Activated CD4-positive, alpha-beta T cell treated with anti-CD3 and anti-CD28 coated beads, Interleukin-2, amount 50 U/mL, for 16 hours (primary cell): ENCODE measurements at places on chromosomes 6 and 20.
A peak's percentile ranks its signal among the peaks of the same experiment; 100 is the strongest.

- DNase-seq = no peak
Measured at GRCh38 chr20:3032624-3033023, 10.8 kb upstream of the GNRH2 start.

DNA sequence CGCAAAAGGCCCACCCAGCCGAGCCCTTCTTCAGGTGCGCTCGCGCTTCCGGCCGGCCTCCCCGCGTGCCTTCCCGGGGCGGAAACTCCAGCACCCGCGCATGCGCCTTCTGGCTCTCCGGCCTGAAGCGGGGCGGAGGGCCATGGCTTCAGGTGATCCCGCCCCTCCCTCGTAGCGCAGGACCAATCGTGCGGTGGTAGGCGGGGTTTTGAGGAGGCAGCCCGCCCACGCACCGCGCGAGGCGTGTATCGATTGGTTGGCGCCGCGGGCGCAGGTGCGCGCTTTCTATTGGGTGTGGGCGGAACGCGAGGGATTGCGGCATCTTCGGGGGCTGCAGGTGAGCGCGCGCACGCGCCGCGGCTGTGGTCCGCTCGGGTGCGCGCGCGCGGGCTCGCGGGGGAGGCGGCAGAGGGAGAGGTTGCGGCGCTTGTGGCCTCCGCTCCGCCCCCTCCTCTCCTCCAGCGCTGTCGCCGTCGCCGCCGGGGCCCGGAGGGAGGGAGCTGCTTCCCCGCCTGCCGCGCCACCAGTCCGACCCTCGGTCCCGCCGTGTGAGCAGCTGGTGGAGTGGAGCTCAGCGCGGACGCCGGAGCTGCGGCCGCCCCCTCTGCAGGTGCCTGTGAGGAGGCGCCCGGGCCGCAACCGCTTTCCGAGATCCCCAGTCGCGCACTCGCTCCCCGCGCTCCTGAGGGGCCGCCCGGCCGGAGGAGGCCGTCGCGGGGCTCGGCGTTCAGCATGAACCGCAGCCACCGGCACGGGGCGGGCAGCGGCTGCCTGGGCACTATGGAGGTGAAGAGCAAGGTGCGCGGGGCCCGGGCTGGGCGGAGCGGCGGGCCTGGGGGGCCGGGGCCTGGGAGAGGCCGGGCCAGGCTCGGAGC is at the start of gene PARD6B:
TSS of gene PARD6B (plus strand) at position 526 of the 875 bp plus-strand sequence. CDS start at position 733, 207 bp downstream.
- peak; percentile 99 for DNase-seq

GRCh38 chr6:17688481-17688880 is 18.2 kb downstream of the NUP153 start:
- no peak for DNase-seq

DNA sequence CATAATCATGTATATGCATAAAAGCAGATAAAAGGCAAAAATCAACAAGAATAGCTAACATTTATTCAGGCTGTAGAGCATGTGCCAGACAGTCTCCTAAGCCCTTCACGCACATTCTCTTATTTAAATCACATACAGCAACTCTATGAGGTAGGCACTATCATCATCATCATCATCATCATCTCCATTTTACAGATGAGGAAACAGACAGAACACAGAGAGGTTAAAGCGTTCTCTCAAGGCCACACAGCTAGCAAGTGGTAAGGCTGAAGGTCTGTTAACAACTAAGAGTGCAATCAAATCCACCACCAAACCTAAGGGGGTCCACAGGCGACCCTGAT is 857 bp upstream of the PLEKHG1 start:
- no peak for DNase-seq

- no peak for DNase-seq
Measured at GRCh38 chr6:125252891-125253290, 48.9 kb downstream of the HDDC2 start.

- peak; percentile 76 for DNase-seq
Measured at GRCh38 chr6:6008648-6009421, 2.1 kb upstream of the NRN1 start.

GRCh38 chr20:62568045-62568389 is 74.3 kb upstream of the SLCO4A1 start:
- DNase-seq = no peak

DNA sequence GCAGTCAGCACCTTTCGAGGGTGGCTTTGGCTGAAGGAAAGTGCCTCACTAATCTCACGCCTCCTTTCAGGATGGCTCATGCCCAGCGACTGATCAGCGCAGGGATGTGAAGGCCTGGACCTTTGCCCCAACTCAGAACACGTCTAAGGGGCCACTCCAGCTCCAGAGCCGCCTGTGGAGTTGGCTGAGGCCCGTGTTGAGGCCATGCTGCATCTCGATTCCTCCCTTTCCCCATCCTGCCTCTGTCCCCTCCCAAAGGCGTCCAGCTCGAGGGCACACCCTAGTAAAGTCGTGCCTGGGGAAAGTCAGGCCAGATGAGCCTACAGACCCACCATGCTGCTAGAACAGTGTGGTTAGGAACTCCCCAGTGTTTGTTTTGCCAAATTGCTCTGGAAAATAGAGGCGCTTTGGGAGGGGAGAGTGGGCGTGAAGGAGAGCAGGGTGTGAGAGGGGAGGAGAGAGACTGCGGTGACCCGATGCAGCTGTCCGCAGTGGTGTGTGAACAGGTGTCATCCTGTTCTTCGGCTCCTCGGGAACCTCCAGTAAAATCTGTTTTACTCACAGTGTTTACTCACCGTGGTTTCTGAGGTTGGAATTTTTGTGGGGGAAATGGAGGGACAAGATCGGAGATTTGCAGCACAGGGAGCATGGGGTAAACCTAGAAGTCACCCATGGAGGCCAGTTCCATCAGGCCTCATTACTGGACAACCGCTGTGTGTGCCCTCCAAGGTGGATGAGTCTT is 85.0 kb upstream of the PMEPA1 start:
- DNase-seq = no peak

DNA sequence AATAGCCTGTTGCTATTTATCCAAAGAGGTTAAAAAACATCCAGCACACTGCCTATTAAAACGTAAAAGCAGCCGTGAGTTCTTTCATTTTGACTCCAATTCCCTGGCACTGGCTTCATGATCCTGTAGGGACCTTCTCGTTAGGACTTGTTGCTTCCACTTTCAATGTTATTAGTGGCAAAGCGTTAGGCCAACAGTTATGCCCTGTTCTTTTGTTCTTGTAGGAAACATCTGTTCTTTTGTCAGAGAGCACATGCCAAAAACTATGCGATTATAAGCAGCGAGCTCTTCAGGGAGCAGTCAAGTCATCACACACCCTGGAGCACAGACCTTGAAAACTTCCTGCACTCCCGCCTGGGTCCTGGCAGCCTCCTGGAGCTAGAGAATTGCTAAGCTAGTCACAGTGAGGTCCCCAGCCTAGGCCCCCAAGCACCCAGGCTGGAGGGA is 609.5 kb upstream of the ARID1B start:
- no peak for DNase-seq

DNA sequence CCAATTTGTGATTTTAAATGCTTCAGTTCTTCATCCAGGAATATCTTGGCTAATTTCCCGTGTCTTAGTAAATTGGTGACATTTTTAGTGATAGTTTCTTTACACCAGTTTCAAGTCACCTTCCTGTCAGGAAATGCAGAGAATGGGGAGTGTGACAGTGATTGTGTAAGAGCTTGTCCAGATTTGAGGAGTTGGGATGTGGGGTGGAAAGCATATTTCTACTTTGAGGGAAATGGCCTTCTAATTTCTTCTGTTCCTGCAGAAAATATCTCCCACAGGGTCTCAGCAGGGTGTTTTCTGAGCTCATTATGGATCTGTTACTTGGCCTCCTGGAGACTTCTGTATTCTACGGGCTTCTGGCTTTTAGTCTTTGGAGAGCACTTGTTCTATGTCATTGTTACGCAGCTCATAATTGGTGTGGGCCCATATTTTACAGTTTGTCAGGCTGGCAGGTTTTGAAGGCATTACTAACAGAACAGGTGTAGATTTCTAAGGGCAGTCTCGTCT is 65.6 kb downstream of the TMEM200A start:
- DNase-seq = no peak

GRCh38 chr6:57221191-57221935 is 744 bp downstream of the RAB23 start:
- peak; percentile 66 for DNase-seq

- no peak for DNase-seq
Measured at GRCh38 chr6:78513856-78514255, 353.5 kb upstream of the IRAK1BP1 start.

- DNase-seq = no peak
Measured at GRCh38 chr6:33763483-33763882, 16.8 kb upstream of the IP6K3 start.

- no peak for DNase-seq
Measured at GRCh38 chr20:45034436-45034835, 66.5 kb downstream of the KCNS1 start.

DNA sequence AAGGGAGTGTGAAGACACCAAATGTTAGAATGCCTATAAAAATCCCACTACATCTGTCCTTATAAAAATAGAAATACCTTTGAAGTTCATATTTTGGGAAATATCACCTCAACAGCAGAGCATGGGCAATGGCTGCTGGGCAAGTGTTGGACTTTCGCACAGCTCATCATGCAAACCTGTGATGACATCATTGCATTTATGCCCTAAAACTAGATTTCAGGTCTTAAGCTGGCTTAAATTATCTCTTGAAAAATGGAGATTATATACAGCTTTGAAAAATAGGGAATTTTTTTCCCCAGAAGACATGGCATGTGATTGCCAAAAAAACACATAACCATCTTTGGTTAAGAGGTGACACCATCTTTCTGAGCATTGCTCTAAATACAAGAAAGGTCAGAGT is 197.8 kb downstream of the UST start:
- no peak for DNase-seq

GRCh38 chr6:102662851-102663250 is 1269.3 kb downstream of the GRIK2 start:
- no peak for DNase-seq

DNA sequence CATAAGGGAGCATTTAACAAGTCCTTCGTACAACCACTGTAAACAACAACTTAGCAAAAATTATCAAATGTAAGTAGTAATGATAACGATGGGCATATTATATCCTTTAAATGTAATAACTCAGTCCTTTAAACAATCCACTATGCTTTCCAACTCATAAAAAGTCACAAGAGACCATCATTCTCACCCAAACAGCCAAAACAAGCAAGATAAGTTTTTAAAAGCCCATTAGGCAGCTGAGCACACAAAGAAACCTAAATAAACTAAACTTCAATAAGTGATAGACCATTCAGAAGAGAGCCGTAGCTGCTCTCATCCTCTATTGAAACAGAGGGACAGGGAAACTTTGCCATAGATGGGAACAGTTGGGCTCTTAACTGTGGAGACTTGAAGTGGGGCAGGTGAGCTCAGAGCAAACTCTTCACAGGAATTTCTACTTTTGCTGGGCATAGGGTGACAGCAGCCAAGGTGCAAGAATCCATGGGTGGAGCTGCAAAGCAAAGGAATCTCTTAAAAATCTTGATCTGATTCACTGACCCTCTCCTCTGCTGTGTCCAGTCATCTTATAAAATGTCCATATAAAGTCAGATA is 22.5 kb downstream of the RAB22A start:
- no peak for DNase-seq

DNA sequence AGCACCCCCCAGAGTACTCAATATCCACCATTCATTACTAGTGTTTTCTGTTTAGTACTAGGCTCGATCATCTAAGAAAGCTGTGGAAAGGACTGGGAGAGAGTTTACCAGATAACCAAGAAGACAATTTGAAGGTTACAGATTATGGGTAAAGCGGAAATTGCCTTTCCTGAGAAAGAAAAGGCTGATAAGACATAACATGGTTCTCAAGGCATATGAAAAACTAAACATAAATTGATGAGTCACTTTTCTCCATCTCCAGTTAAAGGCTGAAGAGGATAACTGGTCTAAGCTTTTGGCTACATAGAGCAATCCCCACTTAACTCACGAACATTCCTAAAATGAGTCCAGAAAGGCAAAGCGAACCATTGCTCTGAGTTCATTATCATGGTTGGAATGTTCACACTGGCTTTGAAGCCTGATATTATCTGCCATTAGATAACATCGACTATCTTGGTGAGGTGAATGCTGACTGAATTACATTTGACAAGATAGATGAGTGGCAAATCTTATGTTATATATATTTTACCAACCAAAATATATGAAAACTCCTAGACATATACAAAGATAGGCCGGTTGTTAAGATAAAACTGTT is 65.8 kb downstream of the BTBD9 start:
- DNase-seq = no peak

DNA sequence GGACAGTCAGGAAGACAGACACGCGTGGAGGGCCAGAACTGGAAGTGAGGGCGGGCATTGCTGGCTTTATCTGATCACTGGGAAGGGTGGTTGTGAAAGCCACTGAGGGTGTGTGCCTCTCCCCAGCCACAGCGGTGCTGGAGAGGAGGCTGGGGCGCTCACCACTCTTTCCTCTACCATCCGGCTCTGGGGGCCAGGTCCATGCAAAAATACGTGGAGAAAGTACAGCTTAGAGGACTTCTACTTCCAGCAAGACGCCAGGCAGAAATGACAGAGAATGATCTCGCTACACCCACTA is 148.8 kb upstream of the RPS6KA2 start:
- DNase-seq = no peak

DNA sequence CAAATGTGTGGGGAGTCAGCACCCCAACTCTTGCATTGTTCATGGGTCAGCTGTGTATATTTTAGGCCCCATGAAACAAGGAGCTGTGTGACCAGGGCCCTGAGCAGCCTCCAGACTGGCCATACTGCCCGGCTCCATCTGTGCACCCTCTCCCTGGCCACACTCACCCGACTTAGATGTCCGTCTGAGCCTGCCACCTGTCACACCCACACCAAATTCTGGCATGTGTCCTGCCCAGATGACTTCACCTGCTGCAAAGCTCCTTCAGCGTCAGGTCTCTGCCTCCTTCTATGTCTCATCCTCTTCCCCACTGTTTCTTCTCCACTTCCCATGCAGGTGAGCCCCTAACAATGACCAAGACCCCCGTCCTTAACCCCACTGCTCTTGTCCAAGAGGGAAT is 88.1 kb upstream of the THBS2 start:
- DNase-seq = no peak

DNA sequence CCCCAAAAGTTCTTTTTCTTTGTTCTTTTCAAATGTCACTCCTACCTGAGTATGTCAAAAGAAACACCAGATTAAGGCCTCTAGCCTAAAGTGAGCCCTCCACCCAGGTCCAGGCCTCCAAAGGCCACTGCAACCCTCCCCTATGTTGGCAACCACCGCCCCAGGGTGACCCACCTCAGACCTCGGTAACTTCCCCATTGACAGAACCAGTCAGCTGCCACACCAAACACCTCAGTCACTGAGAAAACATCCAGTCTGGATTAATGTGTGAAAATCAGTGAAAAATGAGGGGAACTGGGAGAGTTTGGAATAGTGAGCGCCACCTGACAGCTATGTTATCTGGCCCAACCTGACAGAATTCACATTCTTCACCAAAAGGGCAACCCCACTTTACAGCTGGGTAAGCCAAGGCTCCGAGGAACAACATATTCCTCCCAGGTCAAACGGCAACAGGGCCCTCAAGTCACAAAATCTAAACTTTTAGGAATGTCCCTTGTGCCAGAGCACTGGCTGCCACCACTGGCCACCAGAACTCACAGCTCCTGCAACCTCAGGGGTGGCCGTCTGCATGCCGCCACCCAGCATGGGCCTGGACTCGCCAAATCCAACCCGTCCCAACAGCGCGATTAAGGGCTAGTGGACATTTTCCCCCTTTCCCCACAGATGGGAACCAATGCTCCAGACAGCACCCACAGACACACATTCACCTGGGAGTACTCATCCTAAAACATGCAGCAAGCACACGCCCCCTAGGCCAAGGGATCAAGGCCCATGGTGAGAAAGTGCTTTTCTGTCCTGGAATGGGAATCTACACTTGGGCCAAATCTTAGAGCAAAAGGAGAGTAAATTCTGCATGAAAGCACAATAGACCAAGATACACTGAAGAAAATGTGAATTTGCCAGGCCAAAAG is 4.8 kb downstream of the TAF4 start:
- no peak for DNase-seq
